ENCODE measurements at places on chromosomes 7 and 10.

GRCh38 chr10:35004651-35005050, 85.5 kb downstream of the CUL2 start:
- no peak for DNase-seq

DNA sequence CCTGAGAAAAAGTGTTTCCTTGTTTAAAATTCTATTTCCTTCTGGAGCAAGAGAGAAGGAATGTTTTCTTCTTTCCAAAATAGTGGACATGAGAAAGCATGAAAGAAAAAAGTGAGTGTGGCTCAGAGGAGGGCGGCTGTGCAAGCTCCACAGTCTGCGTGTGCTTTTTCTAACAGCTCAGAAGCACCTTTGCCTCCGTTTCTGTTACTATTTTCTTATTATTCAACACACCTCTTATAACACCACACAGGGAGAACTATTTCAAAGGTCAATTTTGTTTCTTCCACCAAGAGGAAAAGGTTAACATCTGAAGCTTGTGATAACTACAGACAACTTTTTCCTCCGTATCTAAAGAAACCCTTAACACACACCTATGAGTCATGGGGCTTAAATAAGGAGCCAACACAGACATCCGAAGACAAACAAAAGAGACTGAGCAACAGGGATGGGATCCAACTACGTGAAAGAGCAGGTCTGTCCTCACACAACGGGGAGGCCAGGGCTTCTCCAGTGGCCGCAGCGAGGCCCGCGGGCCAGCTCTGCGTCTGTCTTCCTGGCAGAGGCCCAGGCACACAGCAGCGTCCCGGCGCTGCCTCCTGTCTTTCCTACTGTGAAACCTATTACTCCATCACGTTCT, 36.2 kb upstream of the NCAPG2 start:
- no peak for DNase-seq

- DNase-seq, result no peak
Measured at GRCh38 chr7:4302203-4302905, 379.7 kb upstream of the FOXK1 start.

DNA sequence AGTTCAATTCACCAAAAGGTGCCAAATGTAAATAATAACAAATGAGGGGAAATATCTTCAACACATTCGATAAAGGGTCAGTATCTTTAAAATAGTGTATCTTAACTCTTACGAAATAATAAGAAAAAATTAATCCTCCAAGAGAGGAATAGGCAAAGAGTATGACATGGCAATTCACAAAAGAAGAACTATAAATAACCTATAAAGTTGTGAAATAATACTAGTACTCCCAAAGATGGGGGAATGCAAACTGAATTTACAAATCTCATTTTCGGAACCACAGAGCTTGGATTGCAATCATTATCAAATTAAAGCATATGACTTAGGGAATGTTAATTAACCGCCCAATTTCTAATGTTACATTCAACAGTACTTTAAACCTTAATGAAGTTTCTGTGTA, 78.2 kb upstream of the TARP start:
- DNase-seq, result no peak

DNA sequence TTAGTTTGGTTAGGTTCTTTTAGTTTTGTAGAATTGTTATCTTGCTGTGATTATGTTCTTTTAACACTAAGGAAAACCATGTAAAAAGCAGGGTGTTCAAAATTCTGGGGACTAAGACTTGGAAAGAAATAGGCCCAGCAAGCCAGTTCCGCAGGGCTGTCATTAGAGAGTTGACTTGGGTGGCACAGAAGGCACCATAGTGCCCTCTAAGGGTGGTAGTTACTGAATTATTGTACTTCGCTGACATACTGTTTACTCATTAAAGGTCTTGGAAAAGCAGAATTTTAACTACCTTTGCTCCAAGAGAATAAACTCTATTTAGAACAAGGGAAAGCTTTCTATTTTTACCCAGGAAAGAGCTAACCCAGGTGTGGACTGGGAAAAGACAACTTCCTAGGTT, 86.5 kb downstream of the OTUD1 start:
- no peak for DNase-seq

DNA sequence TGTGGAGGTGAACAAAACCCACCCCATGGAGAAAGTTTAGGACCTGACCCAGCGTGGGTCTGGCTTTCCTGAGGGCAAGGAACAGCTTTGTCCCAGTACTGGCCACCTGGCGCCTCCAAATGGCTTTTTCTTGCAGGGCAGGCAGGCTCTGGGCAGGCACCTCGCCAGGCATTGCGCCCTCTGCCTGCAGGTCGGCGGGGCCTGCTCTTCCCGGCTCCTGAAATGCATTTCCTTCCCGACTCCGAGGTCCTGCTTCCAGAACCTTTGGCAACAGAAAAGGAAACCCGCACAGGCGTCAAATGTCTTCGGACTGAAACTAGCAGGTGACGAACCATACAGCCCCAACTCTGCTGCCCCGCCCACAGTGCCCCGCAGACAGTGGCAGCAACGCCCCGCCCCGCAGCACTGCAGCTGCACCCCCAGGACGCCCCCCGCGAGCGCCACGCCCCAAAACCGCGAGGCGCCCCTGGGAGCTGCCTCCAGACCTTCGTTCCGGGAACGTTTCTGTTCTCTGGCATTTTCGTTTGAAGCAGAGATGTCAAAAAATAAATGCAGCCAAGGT, 65.5 kb downstream of the C10orf143 start:
- no peak for DNase-seq

DNA sequence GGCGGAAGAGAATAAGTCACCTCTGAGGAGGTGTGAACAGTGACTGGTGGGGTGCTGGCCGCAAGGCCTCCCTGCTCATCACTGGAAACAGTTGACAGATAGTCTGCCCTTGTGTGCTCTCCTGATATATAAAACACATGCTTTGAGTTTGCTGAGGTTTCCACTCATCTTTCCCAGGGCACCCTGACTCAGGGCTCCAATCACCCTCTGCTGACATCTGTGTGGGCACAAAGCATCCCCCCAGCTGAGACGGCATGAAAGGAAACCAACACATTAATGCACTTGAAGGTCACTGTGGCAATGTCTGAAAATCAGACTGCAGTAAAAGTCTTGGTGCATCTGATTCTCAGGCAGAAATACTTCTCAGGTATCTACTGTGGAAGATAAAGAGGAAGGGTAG, 49.8 kb downstream of the EPDR1 start:
- DNase-seq, result no peak

- DNase-seq, result no peak
Measured at GRCh38 chr7:2497500-2498336, 21.5 kb upstream of the GRIFIN start.

- no peak for DNase-seq
Measured at GRCh38 chr7:139940866-139941265, 111.8 kb downstream of the TBXAS1 start.

- no peak for DNase-seq
Measured at GRCh38 chr7:101519324-101520023, 109.6 kb downstream of the MYL10 start.

GRCh38 chr10:127523476-127523875, 25.6 kb upstream of the NPS start:
- no peak for DNase-seq

GRCh38 chr7:135102372-135102771, 45.5 kb upstream of the TMEM140 start:
- DNase-seq, result no peak

- no peak for DNase-seq
Measured at GRCh38 chr10:865924-866576, 65.5 kb downstream of the LARP4B start.

DNA sequence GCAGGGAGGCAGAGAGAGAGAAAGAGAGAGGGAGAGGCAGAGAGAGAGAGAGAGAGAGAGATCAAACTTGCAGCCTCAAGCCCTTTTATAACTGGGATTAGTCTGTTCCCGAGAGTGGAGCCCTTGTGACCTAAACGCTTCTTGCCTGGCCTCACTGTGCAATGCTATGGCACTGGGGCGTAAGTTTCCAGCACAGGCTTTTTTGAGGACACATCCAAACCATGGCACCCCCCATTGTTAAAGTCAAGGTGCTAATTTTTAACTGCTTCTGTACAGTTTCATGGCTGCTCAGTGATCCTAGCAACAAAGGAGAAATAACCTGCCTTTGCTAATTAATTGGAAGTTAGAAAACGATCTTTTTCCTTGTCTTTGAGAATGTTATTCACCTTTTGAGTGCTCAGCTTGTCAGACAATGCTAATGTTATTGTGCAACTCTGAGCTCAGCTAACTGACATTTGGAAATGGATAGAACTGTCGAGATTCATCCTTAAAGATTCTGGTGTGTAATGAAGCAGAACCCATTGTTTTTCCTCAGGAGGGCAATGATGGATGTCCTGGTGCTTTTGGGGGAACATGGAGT, 268.4 kb downstream of the GLRX3 start:
- DNase-seq, result no peak

DNA sequence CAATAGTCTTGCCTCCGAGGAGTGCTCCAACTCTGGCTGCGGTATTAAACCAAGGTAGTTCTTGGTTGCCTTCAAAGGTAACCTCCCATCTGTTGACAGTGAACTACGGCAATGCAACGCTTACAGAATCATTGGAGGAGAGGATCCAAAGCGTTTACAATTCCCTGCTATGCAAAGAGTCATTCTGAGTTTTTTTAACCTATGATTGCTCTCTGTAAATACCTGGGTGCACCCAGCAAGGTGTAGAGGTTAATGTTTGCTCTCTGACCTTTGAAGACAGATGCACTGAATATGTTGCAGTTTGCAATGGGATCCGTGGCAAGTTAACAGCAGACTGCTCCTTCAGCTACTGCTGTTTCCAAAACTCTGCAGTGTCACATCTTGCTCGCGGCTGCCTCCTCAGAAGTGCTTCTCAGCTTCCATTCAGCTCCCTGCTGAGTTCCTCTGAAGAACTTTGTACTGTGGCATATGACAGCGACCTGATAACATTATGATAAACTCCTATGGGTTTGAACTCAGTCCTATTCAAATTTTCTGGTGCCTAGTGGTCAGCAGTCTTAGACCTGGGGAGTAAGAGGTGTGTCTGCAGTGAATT, 29.0 kb downstream of the KIAA1217 start:
- no peak for DNase-seq

DNA sequence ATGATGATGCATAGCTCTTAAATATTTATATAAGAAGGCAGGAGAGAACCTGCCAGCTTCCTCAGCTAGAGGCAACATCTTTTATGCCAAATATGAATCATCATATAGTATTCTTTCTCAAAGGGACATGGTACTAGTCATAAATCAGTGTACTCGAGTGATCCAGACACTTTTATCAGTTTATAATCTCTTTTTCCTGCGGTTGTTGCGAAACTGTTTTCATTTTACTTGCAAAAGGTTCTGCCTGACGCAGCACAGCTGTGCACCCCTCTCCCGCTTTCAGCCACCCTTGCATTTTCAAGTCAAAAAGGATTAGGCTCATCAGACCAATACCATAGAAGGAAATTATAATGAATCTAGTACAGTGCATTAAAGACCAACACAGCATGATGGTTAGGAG, 332.3 kb upstream of the PRKCQ start:
- DNase-seq, result no peak

DNA sequence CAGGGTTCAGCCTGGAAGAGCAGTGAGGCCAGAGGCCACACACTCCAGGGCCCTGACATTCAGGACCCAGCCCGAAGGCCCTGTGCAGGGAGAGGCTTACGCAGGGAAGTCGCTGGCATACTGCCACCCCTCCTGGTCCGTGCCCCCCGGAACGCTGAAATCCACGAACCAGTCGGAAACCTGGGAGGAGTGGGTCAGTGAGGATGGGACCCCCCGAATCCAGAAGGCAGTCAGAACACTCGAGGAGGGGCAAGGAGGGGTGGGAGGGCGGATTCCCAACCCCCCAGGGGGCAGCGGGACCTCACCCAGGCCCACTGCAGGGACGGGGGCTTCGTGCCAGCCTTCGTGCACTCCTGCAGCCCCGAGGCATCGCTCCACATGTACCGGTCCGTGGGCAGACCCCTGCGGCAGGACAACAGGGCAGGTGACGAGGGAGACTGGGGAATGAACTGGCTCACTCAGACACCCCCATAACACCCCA, 13.5 kb downstream of the BHLHA15 start:
- no peak for DNase-seq

DNA sequence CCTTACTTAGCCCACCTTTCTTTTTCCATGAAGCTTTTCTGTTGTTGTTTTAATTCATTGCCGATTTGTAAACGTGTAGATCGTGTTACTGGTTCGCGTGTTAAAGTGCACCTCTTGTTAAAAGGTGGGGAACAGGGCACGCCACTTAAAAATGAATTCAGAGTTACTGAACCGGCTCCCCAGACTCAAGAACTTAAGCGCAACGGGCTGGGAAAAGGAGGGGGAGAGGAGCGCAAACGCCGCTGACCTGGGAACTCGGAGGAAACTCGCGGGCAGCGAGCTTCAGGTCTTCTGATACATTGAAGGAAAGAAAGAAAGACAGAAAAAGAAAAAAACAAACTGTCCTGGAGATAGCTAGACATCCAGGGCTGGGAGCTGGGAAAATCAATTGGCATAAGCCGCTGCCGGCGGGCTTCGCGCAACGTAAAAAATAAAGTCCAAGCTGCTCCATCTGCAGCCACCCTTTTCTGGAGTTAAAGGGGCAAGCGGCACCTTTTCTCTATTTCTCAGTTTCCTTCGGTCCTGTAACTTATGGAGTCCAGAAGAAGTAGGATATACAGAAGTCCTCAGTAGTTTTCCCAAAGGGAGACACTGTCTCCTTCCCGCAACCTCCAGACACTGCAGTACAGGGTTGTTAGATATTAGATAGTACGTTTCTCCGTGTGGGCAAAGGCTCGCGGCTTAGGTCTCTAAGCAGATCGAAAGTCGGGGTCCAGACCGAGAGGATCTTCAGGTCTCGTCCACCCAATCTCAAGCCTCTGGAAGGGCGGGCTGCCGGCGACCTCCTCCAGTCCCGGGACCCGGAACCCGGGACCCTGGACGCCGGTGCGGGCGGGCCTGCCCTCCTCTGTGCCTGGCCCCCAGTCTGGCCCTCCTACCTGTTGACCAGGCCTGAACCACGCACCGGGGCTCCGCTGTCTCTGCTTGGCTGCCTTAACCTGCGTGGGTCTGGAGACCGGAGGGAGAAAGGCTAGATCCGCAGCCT, 1.8 kb upstream of the DLX6 start:
- DNase-seq, result no peak

GRCh38 chr10:126016882-126017281, 120.5 kb downstream of the FANK1 start:
- DNase-seq, result no peak

DNA sequence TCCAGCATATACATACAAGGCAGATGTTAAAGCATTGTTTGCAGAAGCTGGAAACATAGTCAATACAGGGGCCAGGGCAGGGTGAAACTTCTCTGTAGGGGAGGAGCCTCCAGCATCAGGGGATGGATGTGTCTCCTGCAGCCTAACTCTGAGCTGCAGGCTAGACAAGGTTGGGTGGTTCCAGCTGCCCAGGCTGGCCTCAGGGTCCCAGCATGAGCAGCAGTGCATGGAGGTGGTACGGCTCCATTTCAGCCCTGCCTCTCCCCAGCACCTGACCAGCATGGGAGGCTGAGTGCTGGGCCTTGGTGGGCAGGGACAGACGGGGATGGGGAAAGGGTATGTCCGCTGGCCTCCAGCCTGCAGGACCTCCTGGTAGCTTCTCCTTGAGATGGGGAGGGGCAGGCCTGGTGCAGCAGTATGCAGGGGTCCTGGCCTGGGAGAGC, 7.4 kb upstream of the TBRG4 start:
- no peak for DNase-seq
